ENCODE measurements at places on chromosomes 2 and 18.
A peak's percentile ranks its signal among the peaks of the same experiment; 100 is the strongest.

DNA sequence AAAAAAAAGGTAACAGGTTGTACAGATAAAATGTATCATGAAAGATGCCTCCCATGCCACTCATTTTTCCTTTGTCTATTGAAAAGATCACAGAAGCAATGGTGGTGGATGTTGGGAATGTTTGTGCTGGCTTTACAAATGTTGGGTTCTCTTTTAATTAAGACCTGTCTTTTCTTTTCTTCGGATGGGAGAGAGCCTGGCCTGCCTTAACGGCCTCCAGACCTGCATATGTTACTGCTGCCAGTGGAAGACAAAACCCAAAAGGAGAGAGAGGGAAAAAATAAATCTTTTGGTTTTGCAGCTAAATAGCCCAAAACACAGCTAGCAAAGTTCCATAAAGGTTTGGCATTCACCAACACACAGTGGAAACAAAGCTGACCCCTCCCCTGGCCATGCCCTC, 50.5 kb upstream of the FZD7 start:
- DNase-seq: no peak

- no peak for DNase-seq
Observed at GRCh38 chr2:29848566-29849310, 72.6 kb downstream of the ALK start.

DNA sequence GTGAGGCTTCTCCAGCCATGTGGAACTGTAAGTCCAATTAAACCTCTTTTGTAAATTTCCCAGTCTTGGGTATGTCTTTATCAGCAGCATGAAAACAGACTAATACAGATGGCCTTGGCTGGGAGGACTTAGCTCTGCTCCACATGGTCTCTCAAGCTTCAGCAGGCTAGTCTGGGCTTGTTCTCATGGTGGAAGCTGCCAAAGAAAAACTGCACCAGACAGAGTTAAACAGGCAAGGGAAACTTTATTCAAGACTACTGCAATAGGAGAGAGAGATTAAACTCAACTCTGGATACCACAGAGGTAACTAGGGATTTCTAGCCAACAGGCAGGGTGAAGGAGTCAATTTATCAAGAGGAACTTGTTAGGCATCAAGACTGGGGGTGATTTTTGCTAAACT, 142.1 kb downstream of the CABLES1 start:
- DNase-seq: no peak

DNA sequence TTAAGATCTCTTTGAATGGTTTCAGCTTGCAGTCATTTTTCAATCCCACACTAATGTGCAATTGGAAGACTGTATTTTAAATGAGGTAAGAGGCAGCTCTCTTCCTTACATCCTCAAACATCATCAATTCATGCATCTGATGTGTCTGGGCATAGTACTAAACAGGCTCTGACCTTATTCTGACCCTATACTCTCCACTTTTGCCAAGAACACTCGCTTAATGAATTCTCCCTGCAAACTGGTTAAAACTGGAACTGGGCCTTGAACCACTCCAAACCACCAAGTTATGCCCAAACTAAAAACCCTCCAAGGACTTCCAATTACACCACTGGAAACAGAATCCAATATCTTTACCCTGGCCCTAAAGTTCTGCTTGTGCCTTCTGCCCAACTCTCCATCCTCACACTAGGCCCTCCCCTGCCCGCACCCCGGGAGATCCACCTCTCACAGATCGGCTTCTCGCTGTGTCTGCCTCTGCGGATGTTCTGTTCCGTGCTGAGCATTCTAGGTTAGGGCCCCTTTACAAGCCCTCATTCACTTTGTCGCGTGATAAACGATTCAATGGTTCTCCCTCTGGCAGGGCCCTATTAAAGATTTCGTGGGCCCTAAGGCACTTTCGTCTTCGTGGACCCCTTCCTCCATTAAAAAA, 1.2 kb downstream of the M1AP start:
- no peak for DNase-seq

GRCh38 chr2:21924640-21925285, 801.0 kb downstream of the TDRD15 start:
- no peak for DNase-seq

DNA sequence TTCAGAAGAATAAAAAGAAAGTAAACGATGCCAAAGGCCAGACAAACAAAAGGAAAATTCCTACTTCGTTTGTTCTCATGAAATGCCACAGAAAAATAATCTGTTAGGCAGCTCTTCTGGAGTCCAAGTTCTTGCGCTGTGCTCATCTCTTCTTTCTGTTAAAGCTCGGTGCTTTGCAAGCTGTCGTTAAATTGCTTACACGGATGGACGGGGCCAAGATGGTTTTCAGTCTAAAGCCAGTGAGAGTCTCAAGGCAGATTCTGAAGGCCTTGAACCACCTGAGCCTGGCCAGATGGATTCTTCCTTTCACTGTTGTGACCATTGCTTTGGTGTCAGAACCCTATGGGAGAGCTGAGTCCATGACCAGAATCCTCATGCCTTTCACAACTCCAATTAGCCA, 97.6 kb upstream of the RMDN2 start:
- DNase-seq: no peak

DNA sequence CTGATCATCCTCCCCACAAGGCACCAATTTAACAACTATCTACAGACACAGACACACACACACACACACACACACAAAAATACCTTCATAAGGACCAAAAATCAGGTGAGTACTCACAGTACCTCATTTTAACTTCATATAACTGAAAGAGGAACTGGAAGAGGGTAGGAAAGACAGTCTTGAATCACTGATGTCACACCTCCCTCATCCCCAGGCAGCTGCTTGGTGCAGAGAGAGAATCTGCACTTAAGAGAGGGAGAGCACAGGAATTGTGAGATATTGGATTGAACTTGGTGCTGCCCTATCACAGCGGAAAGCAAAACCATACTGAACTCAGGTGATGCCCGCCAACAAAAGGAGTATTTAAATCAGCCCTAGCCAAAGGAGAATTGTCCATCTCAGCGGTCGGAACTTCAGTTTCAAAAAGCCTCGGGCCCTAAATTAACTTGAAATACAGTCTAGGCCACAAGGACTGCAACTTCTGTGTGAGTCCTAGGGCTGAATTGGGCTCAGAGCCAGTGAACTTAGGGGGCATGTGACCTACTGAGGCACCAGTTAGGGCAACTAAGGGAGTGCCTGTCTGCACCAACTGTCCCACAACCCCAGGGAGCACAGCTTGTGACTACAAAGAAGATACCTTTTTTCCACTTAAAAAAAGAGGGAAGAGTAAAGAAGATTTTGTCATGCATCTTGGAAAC, 211.1 kb downstream of the LRATD1 start:
- DNase-seq: no peak

DNA sequence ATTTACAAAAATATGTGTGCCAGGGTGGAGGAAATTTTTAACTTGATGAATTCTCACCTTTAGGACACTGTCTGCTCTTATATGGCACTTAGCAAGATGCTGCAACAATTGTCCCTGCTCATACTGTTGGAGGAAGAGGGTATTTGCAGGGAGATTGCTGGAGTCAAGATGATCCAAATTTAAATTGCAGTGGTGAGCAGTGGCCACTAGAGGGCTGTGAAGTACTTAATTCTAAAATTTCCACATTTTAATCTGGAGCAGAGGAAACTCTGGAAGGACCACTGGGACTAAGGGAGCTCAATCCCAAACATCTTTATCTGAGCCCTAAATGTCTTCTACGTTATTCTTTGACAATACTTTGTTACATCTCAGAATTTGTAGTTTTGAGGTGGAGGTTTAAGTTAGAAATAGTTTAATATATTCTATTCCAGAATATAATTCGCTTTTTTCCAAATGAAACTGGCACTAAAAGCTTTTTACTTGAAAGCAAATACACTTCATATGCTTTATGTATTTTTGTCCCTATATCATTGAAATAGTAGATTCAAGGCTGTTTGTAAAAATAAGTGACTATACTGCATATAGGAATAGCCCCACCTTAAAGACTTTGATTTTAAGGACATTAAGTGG, 33.0 kb upstream of the PTH2R start:
- DNase-seq: no peak

DNA sequence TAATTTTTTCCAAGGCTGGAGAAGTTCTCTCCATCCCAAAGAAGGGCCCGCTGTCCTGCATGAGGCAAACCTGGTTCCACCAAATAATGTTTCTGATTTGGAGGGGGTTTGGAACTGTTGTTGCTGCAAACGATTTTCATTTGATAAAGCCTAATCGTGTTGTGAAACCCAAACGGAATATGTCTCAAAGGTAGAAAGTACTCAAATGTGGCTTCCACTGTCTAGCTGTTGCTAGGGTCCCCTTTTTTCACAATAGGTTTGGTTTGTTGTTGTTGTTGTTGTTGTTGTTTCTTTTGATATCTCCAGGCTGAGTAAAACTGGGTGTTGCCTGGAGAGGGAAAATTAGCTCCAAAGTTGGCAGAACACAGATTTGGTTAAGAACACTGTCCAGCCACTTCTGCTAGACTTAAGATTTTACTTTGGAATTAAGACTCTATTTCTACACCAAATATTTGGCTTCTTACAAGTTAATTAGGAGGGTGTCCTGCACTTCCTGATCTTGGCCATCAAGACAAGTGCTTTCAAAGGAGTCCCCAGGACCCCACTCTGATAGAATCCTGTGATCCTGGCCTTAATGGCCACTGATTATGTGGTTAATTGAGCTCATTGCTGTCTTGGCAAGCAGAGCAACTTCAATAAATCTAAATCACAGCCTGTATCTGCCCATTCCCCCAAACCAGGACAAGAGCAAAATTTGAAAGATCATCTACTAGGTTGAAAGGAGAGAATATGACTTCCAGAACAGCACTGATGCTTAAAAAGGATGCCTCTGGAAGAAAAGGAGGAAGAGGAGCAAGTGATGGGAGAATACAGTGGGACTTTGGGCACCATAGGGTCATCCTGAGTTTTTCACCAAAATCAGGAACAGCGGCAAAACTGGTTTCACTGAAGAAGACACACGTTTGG, 3.3 kb upstream of the HOXD13 start:
- DNase-seq: no peak

- DNase-seq: no peak
Observed at GRCh38 chr18:63971320-63972001, 1.6 kb downstream of the SERPINB8 start.

DNA sequence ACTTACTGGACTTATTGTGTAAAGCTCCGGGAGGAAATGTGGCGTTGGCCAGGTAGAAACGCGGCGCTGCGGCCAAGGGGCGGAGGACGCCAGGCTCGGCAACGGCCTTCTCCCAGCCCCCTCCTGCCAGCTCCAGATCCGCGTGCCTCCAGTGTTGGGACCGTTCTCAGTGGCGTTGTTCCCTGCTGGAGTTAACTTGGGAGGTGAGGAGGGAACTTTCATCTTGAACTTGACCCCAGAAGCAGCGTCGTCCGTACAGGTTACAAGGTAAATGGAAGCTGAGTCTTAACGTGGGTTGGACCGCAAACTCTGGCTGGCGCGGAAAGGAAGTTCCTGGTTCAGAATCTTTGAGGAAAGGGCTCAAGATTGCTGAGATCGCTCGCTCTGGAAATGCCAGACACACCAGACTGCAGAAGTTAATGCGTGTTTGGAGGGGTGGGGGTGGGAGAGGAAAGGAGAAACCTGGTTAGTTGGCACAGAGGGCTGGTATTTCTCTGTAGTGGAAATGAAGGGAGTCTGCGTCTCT, 1.3 kb downstream of the TANC1 start:
- DNase-seq: peak; percentile 63

- no peak for DNase-seq
Observed at GRCh38 chr2:36338827-36339145, 16.8 kb upstream of the CRIM1 start.

- no peak for DNase-seq
Observed at GRCh38 chr2:226581004-226581403, 218.6 kb downstream of the IRS1 start.

- no peak for DNase-seq
Observed at GRCh38 chr2:98868548-98869271, 67.3 kb downstream of the CRACDL start.

DNA sequence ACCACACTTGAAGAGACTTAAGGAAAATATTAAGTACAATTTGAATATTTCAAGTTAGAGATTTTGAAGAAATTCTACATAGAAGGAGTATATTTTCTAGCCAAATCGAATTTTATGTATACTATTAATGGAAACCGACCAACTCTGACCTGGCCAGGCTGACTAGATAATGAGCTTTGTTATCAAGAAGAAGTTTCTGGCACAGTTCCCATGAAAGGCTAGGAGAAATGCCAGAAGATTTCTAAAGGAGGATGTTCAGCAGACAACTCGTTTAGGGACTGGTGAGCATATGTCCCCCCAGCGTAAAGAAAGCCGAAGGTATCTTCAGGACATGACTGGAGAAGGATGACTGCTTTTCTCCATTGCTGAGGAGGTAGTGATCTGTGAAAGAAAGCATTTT, 127.3 kb downstream of the DIS3L2 start:
- no peak for DNase-seq

DNA sequence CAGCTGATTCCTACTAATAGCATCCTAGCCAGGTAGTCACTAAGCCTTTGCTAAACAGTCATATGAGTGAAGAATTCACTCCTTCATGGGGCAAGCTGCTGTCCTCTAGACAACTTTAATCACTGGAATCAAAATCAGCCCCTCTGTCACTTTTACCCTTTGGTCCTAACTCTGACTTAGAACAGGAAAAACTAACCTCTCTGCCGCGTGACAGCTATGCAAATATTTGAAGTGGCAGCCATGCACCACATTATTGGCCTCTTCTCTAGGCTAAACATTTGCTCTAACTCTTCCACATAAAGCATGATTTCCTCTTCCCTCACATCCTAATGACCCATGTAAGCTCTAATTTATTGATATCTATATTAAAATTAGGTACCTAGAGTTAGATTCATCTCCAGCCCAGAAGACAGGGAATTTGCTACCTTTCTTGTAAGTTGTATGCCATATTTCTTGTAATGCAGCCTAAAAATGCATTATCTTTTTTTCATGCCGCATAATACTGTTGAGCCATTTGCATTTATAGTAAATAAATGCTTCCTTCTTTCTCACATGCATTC, 12.8 kb upstream of the ONECUT2 start:
- DNase-seq: no peak

Data from activated CD8-positive, alpha-beta memory T cell treated with anti-CD3 and anti-CD28 coated beads for 24 hours (primary cell).